Heart left ventricle (tissue), 16 donors: ENCODE measurements at places on chromosomes 7 and 10. TPM values are rescaled to one million over a fixed set of nuclear protein-coding genes. Genes with fewer than 3 reads are reported as not detected.

DNA sequence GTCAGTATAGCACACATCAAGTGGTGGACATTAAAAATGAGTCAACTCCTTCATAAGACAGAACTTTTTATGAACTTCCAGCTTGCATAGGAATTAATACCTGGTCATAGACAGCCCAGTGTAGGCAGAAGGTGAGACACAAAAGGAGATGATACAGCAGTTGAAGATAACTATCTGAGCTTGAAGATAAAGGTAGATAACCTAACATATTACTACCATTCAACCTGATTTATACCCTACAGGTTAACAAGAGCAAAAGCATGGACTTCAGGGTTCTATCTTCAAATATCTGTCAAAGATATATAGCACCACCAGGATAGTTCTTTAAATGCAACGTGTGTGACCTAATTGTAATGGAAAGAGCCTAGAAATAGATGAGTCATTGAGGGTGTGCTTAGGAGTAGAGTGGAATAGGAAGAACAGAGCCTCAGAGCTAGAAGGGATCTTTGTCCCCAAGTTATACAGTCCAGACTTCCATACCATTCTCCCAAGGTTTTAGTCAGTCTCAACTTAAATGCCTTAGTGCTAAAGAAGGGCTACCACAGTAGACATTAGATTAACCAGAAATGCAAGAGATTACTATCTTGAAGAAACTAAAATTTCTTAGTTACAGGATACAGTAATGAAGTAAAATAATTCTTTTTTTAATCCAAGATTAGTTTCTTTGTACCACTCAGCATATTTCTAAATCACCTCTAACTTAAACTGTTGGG, 9.2 kb downstream of the ZNF800 start:
- H3K27ac ChIP-seq, result no peak overlapping the region
- no peak overlapping the region for H3K4me3 ChIP-seq
- H3K27me3 ChIP-seq, result no peaks in the 10 kb centered on the region
- no peak for DNase-seq
- H3K36me3 ChIP-seq, result peaks cover 41% of the 10 kb centered on the region

Gene ZNF488
- polyA plus RNA-seq, result 0.07 TPM

Gene DENND10
- polyA plus RNA-seq, result 18.2 TPM

- H3K36me3 ChIP-seq, result no peaks in the 10 kb centered on the region
- H3K4me1 ChIP-seq, result no peaks in the 10 kb centered on the region
- DNase-seq, result no peak
- no peak overlapping the region for H3K27ac ChIP-seq
- H3K4me3 ChIP-seq, result no peak overlapping the region
- H3K27me3 ChIP-seq, result no peaks in the 10 kb centered on the region
Observed at GRCh38 chr10:81040031-81040430, 502.3 kb downstream of the SH2D4B start.

DNA sequence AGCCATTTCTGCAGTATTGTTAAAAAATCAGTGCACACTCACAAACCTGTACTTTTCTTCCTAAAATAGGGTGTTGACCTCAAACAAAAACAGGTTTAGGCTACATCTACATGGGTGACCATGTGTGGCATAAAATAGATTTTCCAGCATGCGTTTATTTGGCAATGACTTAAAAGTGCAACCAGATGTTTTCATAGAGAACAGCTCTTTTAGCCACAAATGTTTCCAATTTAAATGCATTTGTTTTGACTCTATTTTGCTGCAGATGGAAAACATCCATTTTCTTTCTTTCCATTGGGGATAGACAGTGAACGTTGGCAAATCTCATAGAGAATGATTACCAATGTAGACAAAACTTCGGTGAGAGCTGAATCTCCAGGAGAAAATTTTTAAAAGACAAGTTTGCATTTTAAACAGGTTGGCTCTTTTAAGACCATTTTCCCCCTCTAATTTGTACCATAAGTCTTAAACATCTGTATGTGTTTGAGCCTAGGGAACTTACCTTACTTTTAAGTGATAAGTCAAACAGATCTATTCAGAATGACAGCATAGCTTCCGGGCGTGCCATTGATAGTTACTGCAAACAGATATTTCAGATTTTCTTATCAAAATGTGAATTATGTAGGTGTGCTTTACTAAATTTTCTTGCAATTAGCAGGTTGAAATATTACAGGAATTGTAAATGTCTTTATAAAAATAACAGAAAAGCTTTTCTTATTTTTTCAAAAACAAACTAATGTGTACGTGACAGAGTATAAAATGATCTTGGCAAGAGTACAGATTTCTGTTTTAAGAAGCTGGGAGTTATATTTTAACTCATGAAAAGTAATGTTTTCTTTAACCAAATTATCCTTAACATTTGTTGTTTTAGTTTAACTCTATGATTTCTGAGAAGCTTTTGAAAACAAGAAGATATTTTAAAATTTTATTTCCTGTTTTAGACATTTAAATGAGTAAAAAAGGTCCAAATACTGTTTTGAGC, 144.9 kb downstream of the HGF start:
- no peaks in the 10 kb centered on the region for H3K4me1 ChIP-seq
- H3K27ac ChIP-seq, result no peak overlapping the region
- H3K27me3 ChIP-seq, result no peaks in the 10 kb centered on the region
- H3K36me3 ChIP-seq, result no peaks in the 10 kb centered on the region
- H3K4me3 ChIP-seq, result no peak overlapping the region

Gene EPO
- polyA plus RNA-seq, result not detected

GRCh38 chr7:143909863-143910262, 7.9 kb upstream of the TCAF1 start:
- H3K4me1 ChIP-seq, result no peaks in the 10 kb centered on the region
- H3K36me3 ChIP-seq, result no peaks in the 10 kb centered on the region
- no peak overlapping the region for H3K27ac ChIP-seq
- DNase-seq, result no peak

DNA sequence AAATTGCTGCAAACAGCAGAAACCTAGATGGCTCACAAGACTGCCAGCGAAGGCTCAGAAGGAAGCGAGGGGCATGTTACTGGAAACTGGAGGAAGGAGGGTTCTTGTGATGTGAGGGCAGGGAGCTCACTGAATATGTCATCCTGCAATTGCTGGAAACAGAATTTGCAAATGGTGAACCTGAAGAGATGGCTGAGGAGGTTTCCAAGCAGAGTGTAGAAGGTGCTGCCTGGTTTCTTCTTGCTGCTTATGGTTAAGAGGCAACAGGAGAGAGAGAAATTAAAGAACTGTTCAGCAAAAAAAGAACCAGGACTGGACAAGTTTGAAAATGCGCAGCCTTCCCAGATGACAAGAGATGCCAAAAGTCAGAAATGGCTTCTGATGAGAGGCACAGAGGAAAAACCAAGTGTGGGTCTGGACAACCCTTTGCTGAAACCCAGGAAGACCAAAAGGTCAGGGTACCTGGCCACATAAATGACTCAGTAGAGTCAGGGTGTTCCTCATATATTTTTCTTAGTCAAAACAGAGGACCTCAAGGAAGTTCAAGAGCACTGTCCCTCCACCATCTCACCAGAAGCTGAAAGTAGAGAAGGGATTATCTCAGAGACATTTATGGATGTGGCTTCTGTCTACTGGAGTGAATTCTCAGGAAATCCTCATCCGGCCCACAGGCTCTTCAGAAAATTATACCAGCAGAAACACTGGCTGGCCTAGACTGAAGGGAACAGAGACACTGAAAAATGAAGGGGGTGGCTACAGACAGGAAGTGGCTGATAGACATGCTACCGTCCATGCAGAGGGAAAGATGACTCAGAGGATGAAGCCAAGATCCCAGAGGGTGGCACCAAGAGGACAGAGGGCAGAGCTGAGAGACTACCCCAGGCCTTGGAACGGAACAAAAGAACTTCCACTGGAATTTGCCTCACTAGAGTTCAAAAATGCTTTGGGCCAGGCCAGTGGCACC, 10.1 kb downstream of the PAPOLB start:
- no peak overlapping the region for H3K27ac ChIP-seq
- H3K36me3 ChIP-seq, result no peaks in the 10 kb centered on the region
- no peaks in the 10 kb centered on the region for H3K4me1 ChIP-seq
- no peaks in the 10 kb centered on the region for H3K27me3 ChIP-seq
